ENCODE measurements at places on chromosomes 7 and 10.

DNA sequence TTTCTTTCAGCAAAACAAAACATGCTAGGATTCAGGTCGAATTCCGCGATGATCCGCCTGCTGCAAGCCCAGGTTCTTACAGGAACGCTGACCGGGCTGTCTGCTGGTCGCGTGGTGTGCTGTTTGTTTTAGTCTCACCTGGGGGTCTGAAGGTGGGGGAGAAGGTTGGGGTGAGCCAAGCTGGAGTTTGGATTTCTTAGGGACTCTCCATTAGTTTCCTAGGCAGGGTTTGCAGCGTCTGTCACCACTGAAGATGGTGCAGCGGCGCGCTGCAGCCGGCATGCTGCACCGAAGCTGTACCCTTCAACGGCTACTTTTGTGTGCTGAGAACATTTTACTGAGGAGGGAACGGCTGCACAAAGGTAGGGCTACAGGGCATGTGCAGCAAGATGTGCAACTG, 48.7 kb downstream of the GCC1 start:
- no peak for DNase-seq

- no peak for DNase-seq
Measured at GRCh38 chr10:118738406-118738805, 16.4 kb downstream of the CACUL1 start.

DNA sequence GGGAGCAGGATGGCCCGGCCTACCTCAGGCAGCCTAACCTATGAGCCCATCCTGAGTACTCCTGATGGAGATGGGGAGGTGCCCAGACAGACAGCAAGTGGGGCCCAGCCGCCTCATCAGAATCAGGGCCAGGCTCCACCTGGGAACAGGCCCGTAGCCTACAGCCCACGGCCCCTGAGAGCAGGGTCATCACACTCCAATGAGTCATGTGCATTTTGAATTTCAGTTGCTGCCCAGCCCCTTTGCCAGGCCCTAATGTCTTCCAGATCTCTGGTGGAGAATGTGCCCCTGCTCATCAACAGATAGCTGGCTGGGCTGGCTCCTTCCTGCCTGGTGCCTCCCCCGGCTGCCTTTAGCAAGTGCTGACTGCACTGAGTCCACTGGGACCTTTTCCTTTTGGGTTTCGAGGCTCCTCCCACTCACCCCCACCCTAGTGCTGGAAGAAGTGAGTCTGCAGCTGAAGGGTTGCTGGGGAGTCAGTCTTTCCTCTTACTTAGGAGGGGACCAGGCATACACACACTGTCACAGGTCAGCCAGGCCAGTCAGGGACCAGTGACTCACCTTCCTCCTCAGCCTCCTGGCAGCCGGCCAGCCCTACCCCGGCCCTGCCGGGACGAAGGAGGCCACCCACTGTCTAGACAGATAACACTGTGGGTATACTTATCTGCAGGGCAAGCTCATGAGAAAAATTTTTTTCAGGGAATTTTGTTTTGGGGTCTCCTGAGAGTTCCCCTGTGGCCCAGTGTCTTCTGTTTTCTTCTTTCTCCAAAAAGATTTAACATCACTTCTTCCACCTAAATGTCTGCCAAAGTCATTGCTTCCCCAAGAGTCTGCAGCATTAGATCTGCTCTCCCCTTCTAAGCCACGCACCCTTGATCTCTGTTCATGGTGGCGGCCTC, 9.1 kb upstream of the ASIC3 start:
- DNase-seq = no peak

- DNase-seq = no peak
Measured at GRCh38 chr10:93657757-93658156, 44.6 kb downstream of the FRA10AC1 start.

DNA sequence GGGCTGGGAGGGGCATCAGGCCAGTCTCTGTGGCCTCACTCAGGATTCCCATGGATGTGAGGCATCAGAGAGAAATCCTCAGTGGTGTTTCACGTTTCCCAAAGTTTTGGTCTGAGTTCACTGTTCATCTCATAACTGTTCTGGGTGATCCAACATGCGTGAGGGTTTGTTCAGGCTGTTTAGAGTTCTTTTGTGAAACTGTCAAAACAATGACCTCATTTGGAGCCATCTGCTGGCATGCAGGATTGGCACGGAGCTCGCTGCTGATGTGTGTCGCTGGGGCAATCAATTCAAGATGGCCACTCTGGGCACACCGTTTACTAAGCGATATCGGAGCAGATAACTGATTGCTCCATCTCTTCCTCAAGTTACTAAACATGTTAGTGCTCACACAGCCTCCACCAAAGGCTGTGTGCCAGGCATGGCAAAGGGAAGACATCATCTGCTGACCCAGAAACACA, 365.6 kb downstream of the WDR11 start:
- no peak for DNase-seq

DNA sequence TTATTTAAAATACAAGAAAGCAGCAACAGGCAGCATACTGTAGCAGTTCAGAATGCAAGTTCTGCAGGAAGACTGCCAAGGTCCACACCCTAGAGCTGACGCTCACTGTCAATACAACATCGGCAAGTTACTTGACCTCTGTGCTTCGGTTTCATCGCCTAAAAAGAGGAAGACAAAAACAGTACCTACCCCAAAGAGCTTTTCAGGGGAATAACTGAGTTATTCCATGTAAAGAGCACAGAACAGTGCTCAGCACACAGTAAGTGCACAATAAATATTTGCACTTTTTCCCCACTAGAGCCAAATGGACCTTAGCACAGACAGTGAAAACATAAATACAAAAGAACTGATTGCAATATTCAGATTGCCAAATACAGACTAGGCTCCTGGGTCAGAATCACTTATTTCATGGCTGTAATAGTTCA, 88.6 kb downstream of the USP6NL start:
- no peak for DNase-seq

- no peak for DNase-seq
Measured at GRCh38 chr7:55018361-55019190, at the start of gene EGFR. TSS of gene EGFR (plus strand) at chr7:55019017. CDS start at chr7:55019278, 261 bp downstream.

DNA sequence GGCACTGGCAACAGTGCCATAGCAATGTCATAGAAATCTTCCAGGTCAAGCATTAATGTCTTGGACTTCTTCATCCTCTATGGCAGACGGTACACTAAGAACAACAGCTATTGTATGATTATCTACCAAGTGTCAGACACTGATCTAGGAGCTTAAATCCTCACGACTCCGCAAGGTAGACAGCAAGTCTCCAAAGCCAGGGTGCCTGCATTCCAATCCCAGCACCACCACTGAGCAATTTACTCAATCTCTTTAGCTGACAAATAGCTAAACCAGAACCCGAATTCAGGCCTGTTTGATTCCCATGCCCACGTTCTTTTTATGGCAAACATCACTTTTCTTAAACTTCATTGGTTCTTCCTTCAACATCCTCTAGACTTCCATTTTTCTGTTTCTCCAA, 31.8 kb downstream of the DNMBP start:
- DNase-seq = no peak

- no peak for DNase-seq
Measured at GRCh38 chr7:155215576-155216325, 81.9 kb upstream of the INSIG1 start.

GRCh38 chr10:49257626-49258349, 41.2 kb upstream of the C10orf71 start:
- DNase-seq = no peak

DNA sequence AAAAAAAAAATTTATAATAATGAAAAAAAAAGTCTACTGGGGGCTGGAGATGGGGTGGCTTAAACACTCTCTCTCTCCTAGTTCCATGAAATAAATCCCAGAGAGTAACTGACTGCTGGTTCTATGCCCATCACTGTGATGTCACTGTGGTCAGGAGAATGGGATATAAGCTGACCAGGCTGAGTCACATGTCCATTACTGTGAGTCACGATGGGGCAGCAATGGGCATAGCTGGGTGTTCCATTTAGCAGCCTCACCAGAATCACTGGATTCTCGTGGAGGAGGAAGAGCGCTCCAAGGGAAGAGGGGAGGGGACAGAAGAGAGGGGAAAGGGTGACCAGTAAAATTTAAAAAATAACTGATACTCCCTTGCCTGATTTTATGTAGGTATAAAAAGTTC, 37.1 kb downstream of the MASTL start:
- DNase-seq = no peak

DNA sequence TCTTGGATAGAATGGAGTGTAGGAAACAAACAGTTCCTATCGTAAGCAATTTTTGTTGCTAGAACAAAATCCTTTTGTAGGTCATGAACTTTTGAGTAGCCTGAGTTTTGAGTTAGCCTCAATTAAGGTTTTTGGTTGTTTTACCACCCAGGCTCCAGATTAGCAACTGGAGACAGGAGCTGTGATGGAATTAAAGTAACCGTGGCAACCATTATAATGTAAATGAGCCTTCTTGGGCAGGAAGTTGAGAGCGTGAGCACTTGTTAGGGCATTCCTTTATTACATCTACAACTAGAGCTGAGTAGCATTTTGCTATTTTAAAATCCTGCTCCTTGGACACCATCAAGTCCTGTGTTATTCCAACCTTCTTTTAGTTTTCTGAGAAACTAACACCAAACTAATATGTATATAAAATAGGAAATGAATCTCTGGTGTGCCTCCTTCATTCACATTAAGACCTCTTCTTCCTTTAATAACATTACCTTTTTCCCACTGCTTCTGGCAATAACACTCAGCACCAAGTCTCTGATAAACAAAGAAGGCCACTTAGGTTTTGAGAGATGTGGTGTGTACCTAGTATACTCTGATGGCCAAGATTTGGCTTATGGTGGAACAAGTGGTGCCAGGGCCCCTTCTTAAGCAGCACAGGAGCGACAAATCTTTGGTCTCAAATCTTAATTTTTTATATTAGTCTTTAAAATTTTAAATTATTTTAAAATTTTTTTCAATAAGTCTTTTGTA, 34.0 kb downstream of the AHCYL2 start:
- no peak for DNase-seq

- DNase-seq = no peak
Measured at GRCh38 chr10:101351477-101351876, 2.5 kb upstream of the BTRC start.

DNA sequence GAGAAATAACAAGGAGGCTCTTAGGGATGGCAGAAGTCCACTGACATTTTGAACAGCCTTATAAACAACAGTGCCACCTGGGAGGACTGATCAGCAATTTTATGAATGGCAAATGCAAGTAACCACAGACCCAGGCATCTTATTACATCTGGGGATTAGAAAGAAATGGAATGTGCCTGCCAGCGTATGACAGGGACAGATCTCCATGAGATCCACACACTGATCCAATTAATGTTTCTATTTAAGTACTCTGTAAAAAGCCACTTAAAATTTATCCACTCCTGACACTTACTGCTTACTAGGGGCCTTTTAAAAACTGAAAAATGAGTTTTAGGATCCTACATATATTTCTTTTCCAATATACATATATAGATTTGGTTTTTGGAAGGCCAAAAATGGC, 28.6 kb downstream of the PARD3 start:
- no peak for DNase-seq

- no peak for DNase-seq
Measured at GRCh38 chr10:695396-695795, 5.9 kb upstream of the DIP2C start.

DNA sequence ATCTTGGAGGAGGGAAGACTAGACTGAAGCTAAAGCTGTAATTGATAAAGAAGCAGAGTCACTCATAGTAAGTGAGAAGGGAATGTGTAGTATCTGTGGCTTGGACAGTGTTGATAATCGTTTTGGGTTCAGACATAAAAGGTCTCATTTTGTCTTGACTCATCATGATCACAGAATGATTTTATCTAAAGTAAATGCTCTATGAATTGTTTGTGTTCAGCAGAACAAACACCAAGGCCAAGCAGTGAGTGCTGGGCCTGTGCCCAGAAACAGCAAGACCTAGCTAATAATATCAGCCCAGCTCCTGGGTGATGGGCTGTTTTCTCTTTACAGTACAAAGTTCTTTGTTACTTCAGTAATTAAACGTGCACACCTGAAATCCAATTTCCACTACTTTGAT, 26.7 kb upstream of the CD36 start:
- no peak for DNase-seq

DNA sequence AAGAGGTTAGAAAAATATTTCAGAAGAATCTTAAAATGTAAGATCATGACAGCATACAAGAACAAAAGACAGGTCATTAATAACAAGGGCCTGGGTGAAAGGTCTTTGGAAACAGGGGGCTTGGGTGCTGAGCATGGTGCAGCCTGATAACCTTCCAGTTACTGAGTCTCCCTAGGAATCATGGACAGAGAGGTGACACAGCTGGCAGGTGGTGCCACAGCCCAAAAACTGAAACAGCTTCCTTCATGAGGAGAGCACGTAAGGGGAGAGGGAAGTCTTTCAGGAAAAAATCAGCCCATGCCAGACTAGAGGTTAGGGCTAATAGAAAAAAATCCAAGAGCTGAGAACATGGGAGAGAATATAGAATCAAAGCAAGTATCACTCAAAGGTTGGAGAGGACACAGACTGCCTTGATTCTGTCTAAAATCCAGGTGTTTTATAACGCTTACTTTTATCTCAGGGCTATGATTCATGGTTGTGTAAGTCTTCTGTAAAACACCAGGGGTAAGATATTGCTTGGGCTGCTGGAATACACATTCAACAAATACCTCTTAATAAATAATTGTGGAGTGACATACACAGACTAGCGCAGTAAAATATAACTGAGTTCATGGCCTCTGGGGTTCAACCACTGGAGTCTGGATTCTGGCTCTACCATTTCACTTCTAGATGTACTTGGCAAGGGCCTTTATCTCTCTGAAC, 88.1 kb downstream of the SEMA3C start:
- DNase-seq = no peak

- no peak for DNase-seq
Measured at GRCh38 chr10:93838278-93838677, 55.5 kb upstream of the SLC35G1 start.

GRCh38 chr7:44447874-44448425, 42.5 kb downstream of the NUDCD3 start:
- no peak for DNase-seq

DNA sequence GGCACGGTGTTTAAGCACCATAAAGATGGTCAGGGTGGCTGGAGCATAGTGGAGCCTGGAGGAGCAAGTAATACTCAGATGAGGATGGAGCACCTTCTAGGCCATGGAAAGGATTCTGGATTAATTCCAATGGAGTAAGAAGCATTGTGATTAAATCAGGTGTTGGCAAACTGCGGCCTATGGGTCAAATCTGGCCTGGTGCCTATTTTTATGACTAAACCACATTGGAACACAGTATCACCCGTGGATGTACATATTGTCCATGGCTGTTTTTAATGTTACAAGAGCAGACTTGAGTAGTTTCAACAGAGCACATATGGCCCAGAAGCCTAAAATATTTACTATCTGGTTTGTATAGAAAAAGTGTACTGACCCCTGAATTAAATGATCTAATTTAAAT, 49.9 kb upstream of the TMEM248 start:
- no peak for DNase-seq

DNA sequence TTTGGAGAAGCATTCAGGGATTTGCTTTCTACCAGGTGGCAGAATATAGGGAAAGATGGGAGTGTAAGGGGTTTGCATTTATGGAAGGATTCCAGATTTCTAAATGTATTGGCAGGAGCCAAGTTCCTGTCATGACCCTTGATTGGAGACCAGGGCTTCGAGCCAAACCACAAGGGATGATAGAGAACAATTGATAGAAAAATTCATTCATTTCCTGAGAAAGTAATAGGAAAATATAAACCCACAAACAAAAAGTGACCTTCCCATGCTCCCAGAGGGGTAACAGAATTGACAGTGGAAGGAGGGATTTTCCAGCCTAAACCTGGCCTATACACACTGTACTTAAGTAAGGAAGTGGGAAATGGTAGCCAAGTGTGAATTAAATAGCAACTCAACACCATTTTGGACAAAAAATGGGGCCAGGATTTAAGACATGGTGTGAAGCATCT, 22.4 kb upstream of the IFIT2 start:
- DNase-seq = no peak
